ENCODE measurements at places on chromosomes 7 and 10. TPM values are rescaled to one million over a fixed set of nuclear protein-coding genes. Genes with fewer than 3 reads are reported as not detected.

Gene RNF133
- 0.18 TPM for polyA plus RNA-seq

Gene MALRD1
- polyA plus RNA-seq, result 2.2 TPM

Gene PLA2G12B
- polyA plus RNA-seq, result 10.4 TPM

Gene MRLN
- 0.48 TPM for polyA plus RNA-seq

Gene GPR22
- 0.15 TPM for polyA plus RNA-seq

Gene RBM48
- polyA plus RNA-seq, result 20.3 TPM

- DNase-seq, result no peak
Measured at GRCh38 chr10:17645621-17646345, 1.8 kb downstream of the STAM start.

DNA sequence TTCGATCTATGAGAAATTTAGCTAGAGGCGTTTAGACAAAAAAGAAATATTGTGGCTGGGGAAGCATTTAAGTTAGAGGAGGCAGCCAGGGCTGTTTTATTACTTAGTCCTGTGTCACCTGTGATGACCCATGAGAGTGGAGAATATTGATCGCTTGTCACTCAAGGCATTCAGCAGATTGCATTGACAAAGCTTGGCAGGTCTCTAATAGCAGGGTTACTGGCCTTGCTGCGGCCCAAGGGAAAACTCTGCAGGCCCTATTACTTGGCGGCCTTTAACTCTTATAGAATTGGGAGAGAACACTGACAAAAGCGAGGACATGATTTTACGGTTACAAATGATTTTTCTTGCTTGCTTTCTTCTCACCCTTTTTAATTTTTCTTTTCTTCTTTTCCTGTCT lies 473.5 kb downstream of the AUTS2 start:
- DNase-seq, result no peak

DNA sequence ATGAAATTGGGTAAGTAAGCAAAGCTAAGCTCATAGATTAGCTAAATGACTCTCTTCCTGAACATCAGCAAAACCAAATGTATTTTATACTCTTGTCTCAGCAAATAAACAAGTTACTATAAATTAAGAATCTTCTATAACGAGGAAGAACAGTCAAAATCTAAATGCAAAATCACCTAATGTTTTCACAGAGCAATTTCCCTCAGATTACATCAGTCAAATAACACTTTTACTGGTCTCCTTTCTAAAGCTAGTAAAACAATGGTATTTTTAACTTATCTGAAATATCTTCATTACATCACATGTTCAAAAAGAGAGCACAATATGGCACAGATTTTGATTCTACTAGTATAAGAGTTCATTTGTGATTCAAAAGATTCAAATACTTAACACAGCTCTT lies 16.5 kb upstream of the GPR22 start:
- DNase-seq, result no peak

DNA sequence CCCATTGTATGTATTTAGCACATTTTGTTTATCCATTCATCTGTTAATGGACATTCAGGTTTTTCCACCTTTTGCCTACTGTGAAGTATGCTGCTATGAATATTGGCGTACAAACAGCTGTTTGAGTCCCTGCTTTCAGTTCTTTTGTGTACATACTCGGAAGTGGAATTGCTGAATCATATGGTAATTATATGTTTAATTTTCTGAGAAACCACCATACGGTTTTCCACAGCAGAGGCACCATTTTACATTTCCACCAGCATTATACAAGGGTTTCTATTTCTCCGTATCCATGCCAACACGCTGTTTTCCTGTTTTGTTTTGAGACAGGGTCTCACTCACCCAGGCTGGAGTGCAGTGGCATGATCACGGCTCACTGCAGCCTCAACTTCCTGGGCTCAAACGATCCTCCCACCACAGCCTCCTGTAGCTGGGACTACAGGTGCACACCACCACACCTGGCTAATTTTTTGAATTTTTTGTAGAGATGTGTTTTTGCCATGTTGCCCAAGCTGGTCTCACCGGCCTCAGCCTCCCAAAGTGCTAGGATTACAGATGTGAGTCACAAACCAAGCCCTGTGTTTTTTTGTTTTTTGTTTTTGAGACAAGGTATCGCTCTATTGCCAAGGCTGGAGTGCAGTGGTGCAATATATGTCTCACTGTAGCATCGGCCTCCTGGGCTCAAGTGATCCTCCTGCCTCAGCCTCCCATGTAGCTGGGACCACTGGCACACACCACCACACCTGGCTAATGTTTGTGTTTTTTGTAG lies 22.1 kb upstream of the FBXW4 start:
- DNase-seq, result no peak

GRCh38 chr7:80131675-80132435 lies 2.8 kb upstream of the GNAI1 start:
- no peak for DNase-seq

DNA sequence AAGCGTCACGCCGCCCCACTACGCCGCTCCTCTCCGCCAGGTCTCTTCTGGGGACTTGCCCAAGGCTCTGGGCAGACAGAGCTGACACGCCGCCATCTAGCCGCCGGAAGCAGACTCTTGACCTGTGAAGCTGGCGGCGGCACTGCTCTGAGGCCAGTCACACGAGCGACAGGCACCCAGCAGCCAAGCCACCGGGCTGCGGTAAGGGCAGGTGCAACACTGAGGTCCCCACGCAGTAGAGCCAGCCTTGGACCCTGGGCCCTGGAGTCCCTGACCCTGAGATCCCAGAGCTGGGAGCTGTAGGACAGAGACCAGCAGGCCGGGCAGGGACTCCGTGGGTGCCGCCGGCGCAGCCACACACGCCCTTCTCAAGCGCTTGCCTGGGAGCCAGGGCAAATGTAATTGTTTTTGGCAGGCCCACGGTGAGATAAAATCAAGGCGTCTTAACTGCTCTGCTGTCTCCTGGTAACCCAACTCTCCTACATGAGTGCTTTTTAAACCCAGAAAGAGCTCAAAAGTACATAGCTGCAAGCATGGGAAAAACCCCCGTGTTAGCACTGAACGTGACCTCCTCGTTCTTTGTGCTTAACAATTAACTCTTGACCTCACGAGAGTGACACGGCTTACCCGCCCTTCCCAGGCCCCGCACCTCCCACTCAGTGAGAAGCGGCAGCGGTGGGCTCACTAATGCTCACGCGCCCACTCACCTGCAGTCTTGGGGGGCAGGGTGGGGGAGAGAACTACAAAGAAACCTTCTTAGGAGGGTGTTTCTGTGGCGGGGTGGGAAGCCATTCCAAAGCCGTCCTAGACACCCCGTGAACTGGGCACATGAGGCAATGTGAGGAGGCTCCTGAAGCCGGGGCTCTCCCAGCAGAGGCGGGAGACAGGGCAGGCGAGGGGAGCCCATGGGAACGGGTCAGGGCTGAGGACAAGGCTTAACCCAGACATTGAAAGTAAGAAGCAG lies 8.5 kb downstream of the GPER1 start:
- DNase-seq, result no peak

DNA sequence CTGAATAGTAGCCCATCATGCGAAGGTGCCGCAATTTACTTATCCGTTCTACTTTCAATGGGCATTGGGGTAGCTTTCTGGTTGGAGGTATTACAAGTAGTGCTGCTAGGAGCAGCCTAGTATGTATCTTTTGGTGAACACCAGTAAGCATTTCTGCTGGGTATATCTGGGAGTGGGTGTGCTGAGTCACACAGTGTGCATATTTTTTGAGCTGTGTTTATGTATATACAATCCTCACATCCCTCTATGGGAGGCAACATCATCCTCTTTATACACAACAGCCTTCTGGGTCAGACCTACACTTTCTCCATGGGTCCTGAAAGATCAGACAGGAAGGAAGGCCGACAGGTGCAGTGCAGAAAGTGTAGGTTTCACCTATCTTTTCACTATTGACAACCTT lies 36.3 kb downstream of the PYROXD2 start:
- DNase-seq, result no peak

DNA sequence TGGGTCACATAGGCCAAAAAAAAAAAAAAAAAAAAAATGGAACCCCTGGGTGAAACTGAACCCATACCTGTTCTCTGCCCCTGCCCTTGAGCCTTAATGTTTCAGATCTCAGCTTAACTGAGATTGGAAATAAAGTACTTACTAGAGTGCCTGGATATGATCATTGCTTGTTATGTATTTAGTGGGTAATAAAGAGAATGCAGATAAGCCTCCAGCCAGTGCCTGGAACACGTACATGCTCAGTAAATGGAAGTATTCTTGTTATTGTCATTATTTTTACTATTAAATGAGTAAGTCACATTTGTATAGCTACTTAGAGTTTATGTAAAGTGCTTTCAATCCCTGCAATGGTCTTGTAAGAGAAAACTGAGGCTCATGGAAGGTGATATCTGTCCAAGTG lies 14.7 kb downstream of the SLC16A12 start:
- DNase-seq, result no peak

DNA sequence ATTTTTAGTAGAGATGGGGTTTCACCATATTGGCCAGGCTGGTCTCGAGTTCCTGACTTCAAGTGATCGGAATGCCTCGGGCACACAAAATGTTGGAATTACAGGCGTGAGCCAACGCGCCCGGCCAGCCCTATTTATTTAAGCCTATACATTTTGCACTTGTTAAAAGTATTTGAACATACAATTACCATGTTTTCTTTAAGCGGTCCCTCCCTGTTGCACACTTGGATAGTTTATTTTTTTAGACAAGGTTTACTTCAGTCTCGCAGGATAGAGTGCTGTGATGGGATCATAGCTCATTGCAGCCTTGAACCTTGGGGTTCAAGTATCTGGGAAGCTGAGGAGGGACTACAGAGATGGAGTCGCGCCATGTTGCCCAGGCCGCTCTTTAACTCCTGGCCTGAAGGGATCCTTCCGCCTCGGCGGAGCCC lies 35.7 kb upstream of the SRRM3 start:
- DNase-seq, result peak; percentile 3

GRCh38 chr10:27439101-27439500 lies 65.0 kb upstream of the RAB18 start:
- DNase-seq, result no peak

DNA sequence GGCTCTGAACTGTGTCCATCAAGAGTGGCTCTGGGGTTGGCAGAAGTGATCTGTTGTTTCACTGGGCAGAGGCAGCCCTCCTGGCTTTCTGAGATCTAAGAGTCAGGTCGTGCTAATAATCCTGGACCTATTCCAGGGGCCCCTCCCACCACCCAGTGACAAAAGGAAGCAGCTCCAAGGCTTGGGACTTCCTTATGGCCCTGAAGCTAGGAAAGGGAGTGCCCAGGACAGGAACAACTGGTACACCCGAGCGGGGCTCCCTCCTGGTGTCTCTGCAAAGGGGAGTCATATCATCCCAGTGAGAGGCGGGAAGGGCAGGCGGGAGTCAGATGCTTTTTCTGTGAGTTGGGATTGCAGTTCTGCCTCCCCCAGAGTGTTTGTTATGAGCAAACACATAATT lies 32.3 kb downstream of the RPS24 start:
- DNase-seq, result no peak

- no peak for DNase-seq
Measured at GRCh38 chr10:120732067-120732466, 119.1 kb upstream of the WDR11 start.

- no peak for DNase-seq
Measured at GRCh38 chr7:97226541-97226940, 109.0 kb downstream of the SDHAF3 start.

- no peak for DNase-seq
Measured at GRCh38 chr10:11157292-11158076, 139.8 kb downstream of the CELF2 start.

DNA sequence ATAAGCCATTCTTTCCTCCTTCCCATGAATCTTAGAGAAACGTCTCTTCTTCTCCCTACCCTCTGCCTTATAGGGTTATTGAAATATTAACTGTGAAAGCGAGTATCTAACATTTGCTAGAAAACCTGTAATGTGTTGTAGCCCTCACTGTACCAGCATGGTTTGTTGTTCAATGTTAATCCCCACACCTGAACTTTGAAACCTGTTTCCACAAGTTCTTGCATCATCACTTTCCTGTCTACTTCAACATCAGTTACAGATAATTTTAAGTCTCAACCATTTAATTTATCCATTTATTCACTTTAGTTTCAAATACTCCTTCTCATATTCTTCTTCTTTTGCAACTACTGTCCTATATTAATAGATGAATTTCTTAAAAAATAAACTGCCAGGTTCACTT lies 148.2 kb downstream of the ETV1 start:
- DNase-seq, result no peak

- no peak for DNase-seq
Measured at GRCh38 chr7:131039836-131040235, 287.8 kb upstream of the MKLN1 start.

DNA sequence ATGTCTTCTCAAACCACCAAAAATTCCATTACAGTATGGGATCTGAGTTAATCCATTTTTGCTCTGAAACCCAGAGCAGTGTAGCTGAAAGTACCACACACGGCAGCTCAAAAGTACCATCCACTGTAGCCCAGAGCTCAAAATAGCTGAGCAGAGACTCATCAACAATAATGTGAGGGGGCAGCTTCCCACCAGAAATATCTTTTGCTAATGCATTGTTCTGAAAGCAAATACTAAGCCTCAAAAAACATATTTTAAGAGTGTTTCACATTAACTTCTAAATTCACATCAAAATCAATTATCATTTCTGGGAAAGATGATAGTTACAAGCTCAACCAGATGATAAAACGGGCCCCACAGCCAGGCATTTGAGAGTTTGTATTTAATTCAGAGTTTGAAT lies 73.7 kb downstream of the ABLIM1 start:
- DNase-seq, result no peak

GRCh38 chr10:77909749-77910375 lies 16.7 kb downstream of the DLG5 start:
- no peak for DNase-seq

DNA sequence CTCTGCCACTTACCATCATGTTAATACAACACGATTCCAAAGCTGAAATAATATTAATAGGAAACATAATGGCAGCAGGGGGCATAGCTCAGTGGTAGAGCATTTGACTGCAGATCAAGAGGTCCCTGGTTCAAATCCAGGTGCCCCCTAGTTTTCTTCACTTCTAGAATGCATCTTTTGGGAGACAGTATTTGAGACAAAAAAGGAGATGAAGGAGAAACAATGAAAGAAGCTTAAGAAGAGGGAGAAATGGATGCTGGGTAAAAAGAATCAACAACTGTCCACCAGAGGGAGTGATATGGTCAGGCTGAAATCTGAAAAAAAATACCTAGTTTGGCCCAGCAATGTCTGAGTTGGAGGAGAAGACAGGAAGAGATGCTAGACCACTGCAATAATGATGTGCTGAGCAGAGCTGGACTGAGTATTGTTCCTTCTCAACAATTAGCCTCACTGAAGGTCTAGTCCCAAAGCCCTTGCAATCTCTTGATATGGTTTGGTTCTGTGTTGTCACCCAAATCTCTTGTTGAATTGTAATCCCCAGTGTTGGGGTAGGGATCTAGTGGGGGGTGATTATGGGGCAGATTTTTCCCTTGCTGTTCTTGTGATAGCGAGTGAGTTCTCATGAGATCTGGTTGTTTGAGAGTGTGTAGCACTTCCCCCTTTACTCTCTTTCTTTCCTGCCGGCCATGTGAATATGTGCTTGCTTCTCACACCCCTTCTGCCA lies 48.3 kb downstream of the ZNF783 start:
- DNase-seq, result peak; percentile 24

GRCh38 chr10:8726084-8726778 lies 671.7 kb downstream of the GATA3 start:
- DNase-seq, result no peak

All from left kidney (tissue), 8 donors.